AG09319 (cell line): ENCODE measurements at places on chromosomes 1 and 21.
A peak's percentile ranks its signal among the peaks of the same experiment; 100 is the strongest.

DNA sequence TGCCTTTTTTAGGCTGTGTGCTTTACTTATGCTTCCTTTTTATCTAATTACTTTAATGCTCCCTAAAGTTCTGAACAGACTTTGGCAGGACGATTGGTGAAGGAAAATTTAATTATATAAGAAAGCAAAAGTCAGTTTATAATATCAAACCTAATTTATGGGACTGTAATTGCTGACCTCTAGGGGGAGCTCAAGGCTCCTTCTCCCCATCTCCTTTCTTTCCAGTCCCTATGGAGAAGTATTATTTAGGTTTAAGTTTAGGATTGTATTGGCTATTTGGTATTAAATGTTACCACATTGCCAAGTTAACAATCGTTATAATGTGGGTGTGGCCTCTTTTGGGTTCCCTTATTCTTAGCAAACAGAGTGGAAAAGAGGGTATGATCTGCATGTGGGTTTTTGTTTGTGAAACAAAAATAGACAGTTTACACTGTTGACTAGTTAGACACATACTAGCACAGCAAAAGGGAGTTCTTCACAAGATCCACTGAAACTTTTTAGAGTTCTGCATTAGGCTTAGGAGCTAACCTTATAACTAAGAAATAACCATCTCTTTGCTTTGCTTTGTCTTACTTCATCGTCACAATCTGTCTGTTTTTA, 48.2 kb upstream of the TNFSF4 start:
- DNase-seq = no peak

DNA sequence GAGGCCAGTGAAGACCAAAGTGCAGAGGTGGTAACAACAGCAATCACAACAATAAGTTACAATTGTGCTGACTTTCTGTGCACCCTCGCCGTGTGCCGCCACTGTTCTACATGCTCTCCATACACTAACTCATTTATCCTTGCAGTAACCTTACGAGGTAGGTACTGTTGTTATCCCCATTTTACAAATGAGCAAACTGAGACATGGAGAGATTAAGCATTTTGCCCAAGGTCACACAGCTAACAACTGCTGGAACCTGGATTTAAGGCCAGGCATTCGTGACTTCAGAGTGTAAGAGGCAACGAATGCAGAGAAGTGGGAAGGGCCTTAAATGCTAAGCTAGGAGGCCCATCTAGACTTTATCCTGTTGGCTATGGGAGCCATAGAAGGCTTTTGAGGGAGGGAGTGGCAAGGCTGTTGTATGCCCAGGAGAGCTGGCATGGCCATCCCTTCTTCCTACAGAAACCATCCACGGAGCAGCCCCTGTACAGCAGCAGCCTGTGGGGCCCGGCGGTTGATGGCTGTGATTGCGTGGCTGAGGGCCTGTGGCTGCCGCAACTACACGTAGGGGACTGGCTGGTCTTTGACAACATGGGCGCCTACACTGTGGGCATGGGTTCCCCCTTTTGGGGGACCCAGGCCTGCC, 36.6 kb downstream of the AZIN2 start:
- no peak for DNase-seq

DNA sequence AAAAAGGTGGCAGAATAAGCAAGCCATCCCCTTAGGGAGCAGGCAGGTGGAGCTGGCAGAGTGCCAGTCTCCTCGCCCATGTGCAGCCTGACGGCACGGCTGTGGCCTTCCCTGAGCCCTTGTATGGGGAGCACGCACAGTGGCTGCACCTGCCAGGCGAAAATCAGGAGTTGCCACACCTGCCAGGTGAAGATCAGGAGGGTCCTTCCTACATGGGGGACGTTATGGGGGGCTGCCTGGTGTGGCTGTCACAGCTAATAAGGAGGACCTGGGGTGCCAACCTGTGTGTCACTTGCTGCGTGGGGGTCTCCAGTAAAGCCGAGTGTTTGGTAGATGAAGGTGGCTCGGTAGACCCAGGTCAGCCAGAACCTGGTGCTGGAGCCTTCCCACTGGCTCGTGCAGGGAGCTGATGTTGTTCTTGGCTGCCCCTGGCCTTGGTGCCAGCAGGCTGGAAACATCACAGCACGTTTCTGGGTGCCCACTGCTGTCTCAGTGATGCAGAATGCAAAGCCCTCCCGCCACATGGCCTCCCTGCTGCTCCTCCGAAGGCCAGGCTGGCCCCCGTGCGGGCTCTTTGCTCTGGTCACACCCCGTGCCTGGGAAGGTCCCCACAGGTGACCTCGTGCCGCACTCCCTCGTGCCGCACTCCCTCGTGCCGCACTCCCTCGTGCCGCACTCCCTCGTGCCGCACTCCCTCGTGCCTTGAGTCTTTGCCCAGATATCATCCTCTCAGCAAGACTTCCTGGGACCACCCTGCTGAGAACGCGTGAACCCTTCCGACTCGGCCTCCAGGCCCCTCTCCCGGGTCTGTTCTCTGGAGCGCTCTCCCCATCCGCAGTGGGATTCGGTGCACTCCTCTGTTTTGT, 55.4 kb downstream of the SLC37A1 start:
- DNase-seq = no peak

DNA sequence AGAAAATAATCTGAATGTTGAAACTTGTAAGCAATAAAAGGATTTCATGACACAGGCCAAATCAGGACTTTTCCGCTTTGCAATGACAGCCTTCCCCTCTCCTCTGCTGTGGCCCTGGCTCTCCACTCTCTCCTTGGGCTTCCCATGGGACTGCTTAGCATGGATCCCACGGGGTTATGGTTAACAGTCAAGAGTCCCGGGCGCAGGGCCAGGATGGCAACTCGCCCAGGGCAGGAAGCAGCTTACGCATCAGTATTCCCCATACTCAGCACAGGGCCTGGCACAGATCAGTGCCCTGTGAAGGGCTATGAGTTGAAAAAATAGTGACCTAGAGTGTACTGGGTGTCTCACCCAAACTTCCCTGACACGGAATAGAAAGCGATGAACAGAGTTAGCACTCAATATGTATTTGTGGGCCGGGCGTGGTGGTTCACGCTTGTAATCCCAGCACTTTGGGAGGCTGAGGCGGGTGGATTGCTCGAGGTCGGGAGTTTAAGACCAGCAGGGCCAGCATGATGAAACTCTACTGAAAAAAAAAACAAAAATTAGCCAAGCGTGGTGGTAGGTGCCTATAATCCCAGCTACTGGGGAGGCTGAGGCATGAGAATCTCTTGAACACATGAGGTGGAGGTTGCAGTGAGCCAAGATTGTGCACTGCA, 29.1 kb upstream of the GRHL3 start:
- peak; percentile 76 for DNase-seq

DNA sequence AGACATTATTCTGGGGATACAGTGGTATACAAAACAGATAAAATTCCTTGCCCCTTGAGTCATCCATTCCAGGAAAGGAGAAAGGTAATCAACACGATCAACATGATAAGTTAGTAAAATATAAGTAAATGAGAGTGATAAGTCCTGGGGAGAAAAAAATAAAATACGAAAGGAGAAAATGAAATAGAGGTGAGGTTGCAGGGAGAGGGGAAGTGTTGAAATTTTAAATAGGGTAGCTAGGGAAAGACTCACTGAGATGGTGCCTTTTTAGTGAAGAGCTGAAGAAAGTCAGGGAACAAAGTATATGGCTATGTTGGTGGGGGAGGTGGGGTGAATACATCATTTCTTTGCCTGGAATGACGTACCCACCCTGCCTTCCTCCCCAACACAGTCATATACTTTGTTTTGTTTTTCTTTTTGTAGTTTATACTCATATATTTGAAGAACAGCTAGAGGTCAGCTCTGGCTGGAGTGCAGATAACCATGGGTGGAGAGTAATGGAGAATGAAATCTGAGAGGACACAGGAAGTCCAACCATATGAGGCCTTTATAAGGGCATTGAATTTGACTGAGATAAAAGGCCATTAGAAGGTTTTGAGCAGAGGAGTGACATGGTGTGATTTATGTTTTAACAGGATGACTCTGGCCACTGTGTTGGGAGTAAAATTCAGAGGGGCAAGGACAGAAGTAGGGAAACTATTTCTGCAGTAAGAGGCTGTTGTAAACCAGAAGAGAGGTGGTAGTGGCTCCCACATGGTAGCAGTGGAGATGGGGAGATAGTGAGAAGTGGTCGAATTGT, 54.8 kb downstream of the OSBPL9 start:
- DNase-seq = no peak

- DNase-seq = no peak
Observed at GRCh38 chr1:15712168-15712567, 23.9 kb upstream of the SLC25A34 start.

DNA sequence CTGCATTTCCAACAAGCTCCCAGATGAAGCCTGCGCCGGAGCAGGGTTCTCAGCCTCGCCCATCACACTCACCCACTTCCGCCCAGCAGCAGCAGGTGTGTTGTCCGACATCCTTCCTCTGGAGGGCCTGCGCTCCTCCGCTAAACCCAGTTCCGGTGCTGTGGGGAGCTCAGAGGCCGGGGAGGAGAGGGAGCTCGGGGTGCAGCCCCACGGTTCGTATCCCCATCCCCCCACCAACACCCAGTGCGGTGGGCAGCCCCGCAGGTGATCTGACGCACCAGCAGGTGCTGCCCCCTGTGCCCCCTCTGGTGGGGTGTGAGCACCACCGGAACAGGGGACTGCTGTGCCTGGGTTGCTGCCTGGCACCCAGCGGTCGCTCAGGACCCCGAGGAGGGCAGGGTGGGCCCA, 3.4 kb upstream of the PEX10 start:
- DNase-seq = no peak

DNA sequence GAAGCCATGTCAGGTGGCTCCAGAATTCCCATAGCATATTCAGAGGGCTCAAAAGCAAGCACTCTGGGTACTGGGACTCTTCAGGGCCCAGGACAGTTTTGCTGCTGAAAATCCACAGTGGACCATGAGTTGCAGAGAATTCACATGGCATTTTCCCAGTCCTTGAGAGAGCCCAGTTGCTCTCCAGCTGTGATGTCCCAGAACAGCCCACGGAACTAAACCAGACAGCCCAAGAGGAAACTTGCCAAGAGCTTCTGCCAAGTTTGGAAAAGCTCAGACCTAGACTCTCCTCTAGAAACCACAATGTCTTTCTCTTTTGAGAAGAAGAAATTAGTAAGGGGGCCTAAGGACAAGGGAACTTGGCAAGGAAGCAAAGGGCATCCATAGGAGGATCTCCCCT, 69.4 kb downstream of the RGS2 start:
- no peak for DNase-seq

DNA sequence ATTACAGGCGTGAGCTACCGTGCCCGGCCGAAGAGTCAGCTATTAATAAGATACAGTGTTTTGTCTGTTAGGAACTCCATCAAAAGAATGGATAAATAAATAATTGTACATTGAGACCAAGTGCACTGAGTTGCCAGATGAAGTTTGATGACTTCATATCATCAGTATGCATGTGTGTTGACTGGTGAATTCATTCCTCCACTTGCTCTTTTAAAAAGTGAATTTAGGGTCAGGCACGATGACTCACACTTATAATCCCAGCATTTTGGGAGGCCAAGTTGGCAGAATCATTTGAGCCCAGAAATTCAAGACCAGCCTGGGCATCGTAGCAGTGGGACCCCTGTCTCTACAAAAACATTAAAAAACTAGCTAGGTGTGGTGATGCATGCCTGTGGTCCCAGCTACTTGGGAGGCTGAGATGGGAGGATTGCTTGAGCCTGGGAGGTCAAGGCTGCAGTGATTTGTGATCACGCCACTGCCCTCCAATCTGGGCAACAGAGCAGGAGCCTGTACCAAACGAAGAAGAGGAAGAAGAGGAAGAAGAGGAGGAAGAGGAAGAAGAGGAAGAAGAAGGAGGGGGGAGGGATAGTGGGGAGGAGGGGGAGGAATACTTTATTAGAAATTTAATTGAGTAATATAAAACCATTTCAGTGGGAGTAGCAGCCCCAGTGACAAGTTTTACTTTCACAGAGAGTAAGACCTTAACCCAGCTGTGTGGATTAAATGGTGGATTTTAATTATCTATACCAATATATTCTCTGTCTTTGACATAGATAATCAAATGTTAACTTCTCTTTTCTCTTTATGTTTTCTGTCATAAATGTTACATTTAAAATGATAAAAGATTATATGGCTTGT, 74.9 kb downstream of the CCDC18 start:
- DNase-seq = peak; percentile 14

- no peak for DNase-seq
Observed at GRCh38 chr1:48206371-48206770, 16.1 kb upstream of the SLC5A9 start.

GRCh38 chr1:228098323-228098931, 4.7 kb downstream of the C1orf35 start:
- no peak for DNase-seq

- DNase-seq = no peak
Observed at GRCh38 chr1:51444534-51445192, 74.4 kb downstream of the EPS15 start.

GRCh38 chr1:241593186-241593585, 47.0 kb downstream of the CHML start:
- no peak for DNase-seq
